ENCODE measurements at places on chromosomes 5 and 9.

DNA sequence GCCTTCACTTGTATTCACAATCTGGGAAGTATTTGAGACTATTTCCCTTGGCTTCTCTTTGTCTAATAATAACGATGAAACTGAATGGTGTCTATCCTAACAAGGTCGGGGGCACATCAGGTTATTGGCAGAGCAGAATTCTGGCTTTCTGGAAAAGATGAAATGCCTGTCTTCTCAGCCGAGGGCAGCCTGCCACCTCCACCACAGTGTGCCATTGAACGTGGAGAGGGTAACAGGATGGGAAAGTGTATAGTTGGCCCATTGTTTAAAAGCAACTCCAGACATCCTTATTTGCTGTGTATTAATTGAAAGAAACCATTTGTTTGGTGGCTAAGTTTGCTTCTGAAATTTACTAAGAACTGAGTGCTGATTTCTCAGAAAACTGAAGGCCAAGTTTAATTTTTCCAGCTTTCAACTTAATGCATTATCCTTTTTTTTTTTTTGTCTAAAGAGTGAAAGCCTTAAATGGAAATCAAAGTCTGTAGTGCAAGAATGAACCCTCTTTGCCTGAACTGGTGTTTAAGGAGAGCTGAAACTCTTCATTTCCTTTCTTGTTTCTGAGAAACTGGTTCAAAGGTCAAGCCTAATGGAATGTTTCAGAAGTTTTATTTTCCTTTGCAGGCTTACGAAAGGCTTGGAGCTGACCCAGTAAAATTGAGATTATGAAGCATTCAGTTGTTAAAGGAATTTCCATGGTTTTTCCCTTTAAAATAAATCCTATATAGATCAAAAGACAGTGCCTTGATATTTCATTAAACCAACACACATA is 563.7 kb upstream of the DAP start:
- no peak for DNase-seq

GRCh38 chr5:34538026-34538672 is 118.0 kb upstream of the RAI14 start:
- no peak for DNase-seq

- DNase-seq, result no peak
Observed at GRCh38 chr5:138212828-138213160, 329 bp downstream of the CDC23 start.

GRCh38 chr5:38680094-38680825 is 123.8 kb upstream of the LIFR start:
- DNase-seq, result no peak

GRCh38 chr9:110160685-110161084 is 47.3 kb downstream of the C9orf152 start:
- DNase-seq, result no peak

- DNase-seq, result no peak
Observed at GRCh38 chr5:138989720-138990119, 114.6 kb upstream of the LRRTM2 start.

GRCh38 chr9:72422214-72422613 is 57.2 kb upstream of the ZFAND5 start:
- DNase-seq, result no peak

All from stimulated activated CD4-positive, alpha-beta T cell treated with anti-CD3 and anti-CD28 coated beads, Interleukin-12 subunit alpha, Interleukin-12 subunit beta, amount 100 ng/mL, for 24 hours (primary cell).